Tongue (tissue), 3 donors: ENCODE measurements at places on chromosomes 1 and 21. TPM values are rescaled to one million over a fixed set of nuclear protein-coding genes. Genes with fewer than 3 reads are reported as not detected.
A peak's percentile ranks its signal among the peaks of the same experiment; 100 is the strongest.

The GSTM5 gene
- 4.4 TPM for total RNA-seq

The LPAR3 gene
- total RNA-seq: 4.7 TPM

The HCRTR1 gene
- not detected for total RNA-seq

The TINAGL1 gene
- total RNA-seq: 56.0 TPM

DNA sequence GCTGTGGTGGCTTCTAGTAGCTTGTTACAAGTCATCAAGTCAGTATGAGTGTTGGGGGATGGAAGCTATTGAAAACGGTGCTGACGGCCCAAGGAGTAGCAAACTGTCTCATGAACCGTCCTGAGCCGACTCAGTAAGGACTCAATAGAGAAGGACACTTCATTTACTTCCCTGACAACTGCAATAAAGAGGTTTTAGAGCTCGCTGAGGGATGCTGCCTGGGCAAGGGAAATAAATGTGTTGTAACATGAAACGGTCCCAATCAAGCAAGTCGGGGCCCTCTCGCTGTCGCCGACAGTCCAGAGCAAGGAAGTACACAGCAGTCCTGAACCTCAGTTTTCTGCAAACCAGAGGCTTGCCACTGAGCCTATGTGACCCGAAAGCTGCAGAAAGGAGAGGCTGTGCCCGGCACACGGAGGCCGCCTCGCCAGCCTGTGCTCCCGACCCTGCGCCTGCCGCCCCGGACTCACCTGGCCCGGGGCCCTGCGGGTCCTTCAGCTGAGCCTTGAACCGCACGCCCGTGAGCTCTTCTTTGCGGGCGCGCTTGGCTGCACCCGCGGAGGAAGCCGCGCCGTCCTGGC is 423 bp downstream of the URB1 start:
- no peak for DNase-seq

DNA sequence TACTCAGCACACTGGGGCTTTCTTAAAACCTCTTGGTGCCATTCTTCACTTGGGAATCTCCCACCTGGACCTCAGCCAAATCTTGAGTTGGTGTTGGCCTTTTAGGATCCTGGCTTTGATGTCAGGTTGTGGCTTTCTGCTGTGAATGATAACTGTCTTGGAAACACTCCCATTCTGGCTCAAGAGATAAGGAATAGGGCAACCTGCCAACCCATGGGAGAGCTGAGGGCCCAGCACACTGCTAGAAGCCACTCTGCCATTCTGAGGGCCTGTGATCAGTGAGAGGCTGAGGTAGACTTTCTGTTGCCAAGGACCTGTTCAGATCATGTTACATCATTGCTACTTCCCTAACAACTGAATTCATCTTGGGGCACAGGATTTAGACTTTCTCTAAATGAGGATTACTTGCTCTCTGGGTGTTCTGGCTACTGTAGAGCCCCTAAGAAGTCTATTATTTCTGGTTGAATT is 45.8 kb downstream of the TTC39A start:
- DNase-seq: peak; percentile 66

DNA sequence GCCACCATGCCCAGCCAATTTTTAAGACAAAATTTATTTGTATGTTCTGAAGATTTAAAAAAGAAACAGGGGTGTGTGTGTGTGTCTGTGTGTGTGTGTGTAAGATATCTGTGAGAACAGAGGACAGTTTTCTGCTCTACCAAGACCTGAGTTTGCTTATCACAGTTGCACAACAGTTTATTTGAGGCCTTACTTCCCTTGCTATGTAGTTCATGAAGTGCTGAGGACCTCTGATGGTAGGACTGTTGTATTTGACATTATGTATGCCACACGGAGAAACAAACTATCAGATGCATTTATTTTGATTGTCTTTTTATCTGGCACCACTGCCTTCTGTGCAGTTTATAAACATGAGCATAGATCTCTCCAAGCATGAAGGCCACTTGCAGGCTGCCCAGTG is 355.2 kb downstream of the PBX1 start:
- DNase-seq: peak; percentile 38

DNA sequence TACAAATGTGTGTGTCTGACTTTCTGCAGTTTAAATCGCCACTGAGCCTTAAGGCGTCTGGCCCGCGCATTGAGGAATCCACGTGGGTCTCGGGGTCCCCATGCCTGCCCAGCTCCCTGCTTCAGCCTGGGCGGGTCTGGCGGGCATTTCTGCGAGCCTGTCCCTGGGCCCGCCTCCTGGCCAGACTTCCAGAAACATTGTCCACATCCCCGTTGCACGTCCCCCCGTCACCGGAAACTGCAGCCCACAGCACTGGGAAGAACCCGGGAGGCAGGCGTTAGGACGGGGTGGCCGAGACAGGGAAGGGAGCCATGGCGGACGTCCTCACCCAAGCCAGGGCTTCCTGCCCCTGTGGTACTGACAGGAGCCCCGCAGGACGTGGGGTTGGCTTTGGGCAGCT is 113.1 kb upstream of the COL6A1 start:
- no peak for DNase-seq

DNA sequence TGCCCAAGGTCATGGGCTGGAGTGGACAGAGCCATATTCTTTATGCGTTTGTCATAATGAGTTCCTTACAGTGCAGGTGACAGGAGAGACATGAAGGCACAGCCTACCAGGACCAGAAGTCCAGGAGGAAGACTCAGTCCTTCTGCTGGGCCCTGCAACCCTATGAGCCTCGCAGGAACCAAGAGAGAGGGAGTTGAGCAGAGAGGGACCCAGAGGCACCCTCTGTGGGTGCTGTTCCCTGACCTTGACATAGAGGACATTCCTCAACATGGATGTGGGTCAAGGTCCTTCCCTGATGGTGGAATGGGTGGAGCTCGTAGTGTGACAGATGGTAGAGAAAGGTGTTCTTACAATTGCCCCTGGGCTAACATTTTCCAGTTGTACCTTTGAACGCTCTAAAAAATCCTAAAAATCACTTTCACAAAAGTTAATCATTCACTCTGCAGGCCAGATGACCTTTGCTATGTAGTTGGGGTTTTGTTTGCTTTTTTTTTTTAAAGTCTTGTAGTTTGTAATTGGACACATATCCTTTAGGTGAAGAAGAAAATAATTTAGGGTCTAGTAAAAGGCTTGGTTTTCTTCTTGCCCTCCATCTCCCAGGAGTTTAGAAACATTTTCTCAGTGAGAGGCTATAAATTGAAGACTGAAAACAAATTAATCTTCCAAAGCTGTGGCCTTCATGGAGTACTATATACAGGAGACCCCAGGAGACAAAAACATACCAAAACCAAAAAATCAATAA is 41.9 kb downstream of the MAB21L3 start:
- no peak for DNase-seq

GRCh38 chr1:8211883-8212579 is 105.9 kb upstream of the SLC45A1 start:
- peak; percentile 45 for DNase-seq

DNA sequence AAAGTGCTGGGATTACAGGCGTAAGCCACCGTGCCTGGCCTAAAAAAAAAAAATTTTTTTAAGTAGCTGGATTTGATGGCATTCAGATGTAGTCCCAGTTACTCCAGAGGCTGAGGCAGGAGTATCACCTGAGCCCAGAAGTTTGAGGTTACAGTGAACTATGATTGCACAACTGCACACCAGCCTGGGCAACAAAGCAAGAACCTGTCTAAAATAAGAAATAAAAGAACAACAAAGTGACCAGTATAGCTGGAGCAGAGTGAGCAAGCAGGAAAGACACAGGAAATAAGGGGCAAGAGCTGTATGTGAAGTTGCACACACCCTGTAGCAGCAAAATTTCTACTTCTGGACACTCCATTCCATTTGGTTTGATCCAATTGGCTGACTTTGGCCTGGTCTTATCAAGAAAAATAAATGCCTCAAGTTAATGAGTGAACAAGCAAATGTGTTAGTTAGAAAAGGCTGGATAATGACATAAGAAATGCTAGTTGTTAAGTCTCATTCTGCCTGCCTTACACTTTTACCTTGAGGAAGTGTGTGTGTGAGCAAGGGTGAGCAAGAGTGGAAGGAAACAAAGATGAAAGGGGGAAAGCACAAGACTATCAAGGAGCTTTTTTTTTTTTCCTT is 7.9 kb downstream of the ATP5IF1 start:
- DNase-seq: no peak
